ENCODE measurements at places on chromosomes 2 and 18. TPM values are rescaled to one million over a fixed set of nuclear protein-coding genes. Genes with fewer than 3 reads are reported as not detected.

The SERPINB2 gene
- 0.62 TPM for total RNA-seq

The ARHGEF4 gene
- total RNA-seq, result 9.6 TPM

The MAPRE3 gene
- 28.9 TPM for total RNA-seq

The RAB6C gene
- total RNA-seq, result 2.4 TPM

The CNTNAP5 gene
- total RNA-seq, result not detected

The ITPRIPL1 gene
- 8.9 TPM for total RNA-seq

The CAVIN2 gene
- total RNA-seq, result 27.1 TPM

The KLHL29 gene
- 23.3 TPM for total RNA-seq

The PDE11A gene
- 14.9 TPM for total RNA-seq

The TCF23 gene
- not detected for total RNA-seq

The CSRNP3 gene
- total RNA-seq, result 4.0 TPM

The CIB4 gene
- 0.46 TPM for total RNA-seq

The ALLC gene
- total RNA-seq, result 5.2 TPM

Data from prostate gland (tissue), 2 donors.